ENCODE measurements at places on chromosomes 6 and 20.

- no peak for DNase-seq
Observed at GRCh38 chr20:47252879-47253307, 103.6 kb downstream of the ZMYND8 start.

DNA sequence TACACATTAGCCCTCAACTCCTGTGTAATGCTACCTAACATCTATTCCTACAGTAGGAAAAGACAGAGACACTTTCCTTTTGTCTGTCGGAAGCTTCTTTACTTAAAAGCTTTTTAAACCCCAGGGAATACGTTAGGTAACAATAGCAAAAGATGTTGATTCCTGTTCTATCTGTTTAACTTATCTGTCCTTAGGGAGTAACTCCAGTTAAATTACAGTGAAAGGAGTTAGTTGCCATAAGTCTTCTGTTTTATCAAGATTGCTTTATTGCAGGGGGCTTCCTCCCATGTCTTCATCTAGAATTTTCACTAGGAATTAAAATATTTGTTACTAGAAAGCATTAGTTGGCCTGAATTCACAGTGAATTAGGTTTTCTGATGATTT, 26.2 kb downstream of the TOP1 start:
- no peak for DNase-seq

DNA sequence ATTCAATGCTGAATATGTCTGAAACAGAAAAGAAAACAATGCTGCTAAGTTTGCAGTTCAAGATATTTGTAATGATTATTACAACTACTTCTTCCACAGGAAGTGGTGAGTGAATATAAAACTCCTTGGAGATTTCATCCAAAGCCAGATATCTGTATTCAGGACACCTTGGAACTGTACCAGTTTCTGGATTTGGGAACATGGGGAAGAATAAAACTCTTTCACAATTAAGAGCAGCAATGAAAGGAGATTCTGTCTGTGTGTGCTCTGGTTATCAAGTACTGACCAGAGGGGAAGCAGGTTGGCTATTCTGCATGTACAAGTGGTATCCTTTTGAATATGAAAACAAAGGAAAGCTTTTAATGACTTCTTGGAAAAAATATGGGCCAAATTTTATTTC, 21.1 kb downstream of the ELOVL2 start:
- no peak for DNase-seq

DNA sequence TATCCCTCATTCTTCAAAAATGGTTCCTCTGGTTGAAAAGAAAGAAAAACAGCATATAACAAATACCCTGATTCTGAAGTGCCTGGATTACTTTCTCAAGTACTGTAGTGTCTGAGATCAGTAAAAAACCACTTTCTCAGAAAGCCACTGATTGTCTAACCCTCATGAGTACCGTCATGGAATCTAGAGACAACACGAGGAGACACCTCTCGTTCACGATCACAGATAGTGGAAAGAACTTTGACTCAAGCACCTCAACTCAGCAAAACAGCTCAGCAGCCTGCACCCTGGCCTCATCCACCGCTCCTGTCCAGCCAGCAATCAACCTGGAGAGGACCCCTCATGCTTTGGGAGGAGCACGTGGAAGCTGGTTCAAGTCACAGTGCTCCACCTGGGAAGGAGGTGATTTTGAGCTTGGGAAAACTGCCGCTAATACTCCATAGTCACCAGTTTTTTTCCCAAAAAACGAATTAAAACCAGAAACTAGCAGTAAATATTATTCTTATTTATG, 1.0 kb downstream of the SCML4 start:
- peak; percentile 15 for DNase-seq

- peak; percentile 39 for DNase-seq
Observed at GRCh38 chr20:44579313-44580081, 2.9 kb upstream of the PKIG start.

DNA sequence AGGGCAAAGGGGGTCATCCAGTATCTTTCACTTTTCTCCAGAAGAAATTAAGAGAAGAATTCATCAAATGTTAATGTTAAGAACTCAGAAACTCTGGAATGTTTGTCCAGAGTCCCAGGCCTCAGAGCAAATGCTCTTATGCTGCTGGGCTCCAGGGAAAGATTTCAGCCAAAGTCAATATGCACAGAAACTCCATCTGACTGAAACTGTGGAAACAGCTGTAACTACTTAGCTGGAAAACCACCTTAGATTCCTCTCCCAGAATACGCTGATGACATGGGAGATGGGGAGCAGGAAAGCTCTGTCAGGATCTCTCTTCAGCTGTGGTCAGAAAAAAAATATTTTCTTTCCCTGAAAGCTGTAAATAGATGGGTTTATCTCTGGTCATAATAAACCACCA, 559.6 kb downstream of the RFPL4B start:
- DNase-seq: no peak

DNA sequence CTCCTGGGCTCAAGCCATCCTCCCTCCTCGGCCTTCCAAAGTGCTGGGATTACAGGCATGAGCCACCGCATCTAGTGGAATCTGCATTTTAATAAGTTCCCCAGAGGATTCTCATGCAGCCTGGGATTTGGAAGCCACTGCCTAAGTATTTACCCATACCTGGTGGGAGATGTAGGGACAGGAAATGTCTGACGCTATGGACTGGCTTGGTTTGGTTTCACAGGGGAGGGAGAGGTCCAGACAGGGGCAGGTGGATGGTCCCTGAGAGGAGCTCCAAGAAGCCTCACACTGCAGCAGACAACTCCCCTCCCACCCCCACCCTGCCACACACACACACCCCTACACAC, 4.4 kb downstream of the VSTM2L start:
- DNase-seq: no peak

DNA sequence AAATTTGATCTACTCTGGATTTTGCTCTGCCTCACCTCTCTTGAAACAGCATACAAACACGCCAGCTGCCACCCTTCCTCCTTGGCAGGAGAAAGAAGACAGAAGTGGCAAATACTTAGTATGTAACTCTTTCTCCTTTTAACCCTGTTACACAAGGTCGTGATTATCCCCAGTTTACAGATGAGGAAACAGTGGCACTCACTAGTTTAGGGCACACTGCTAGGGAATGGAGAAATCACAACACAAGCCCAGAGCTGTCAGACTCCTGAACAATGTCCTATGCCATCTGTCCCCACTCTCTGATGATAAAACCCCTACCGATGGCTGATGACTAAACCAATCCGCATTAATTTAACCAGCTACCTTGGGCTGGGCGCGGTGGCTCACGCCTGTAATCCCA, 79.7 kb downstream of the FGD2 start:
- DNase-seq: no peak

Data from OCI-LY7 (cell line).